NCI-H1105 (cell line): ENCODE measurements at places on chromosomes 5 and 9.

DNA sequence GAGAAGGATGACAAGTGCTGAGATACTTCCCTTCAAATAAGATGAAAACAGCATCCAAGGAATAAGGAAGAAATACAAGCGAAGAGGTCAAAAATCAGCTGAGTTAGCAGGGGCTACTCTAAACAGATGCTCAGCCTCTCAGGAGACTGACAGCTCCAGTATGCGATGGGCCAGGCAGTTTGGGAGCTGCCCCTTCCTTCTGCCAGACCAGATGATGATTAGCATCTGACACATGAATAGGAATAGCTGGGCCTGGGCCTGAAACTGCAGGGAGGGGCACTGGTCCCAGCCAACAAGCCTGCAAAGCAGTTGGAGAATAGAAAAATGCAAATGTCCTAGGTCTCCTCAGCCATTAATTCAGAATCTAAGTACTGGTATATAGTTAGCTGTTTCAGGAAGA, 13.1 kb upstream of the MAP3K1 start:
- DNase-seq: no peak

DNA sequence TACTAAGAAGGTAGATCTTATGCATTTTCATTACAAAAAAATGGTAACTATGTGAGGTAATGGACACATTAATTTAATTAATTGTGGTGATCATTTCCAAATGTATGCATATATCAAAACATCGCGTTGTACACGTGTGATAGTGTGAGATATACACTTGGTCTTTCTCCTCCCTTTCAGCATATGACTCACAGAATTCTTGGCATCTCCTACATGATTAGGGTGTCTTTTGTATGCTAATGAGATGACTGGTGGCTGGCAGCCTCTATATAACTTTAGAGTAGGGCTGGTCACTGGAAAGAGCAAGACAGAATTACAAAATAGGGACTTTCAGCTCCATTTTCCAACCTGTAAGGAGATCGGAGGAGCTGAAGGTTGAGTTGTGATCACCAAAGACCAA, 1167.6 kb downstream of the CDH12 start:
- no peak for DNase-seq

DNA sequence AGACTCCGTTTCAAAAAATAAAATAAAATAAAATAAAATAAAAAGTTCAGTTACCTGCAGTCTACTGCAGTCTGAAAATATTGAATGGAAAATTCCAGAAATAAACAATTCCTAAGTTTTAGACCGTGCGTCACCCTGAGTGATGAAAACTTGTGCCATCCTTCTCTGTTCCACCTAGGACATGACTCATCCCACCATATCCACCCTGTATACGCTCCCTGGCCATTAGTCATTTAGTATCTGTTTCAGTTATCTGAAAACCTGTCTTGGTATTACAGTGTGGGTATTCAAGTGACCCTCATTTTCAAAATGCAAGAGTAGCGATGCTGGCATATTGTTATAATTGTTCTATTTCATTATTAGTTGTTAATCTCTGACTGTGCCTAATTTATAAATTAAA, 51.8 kb upstream of the TEX48 start:
- DNase-seq: no peak

DNA sequence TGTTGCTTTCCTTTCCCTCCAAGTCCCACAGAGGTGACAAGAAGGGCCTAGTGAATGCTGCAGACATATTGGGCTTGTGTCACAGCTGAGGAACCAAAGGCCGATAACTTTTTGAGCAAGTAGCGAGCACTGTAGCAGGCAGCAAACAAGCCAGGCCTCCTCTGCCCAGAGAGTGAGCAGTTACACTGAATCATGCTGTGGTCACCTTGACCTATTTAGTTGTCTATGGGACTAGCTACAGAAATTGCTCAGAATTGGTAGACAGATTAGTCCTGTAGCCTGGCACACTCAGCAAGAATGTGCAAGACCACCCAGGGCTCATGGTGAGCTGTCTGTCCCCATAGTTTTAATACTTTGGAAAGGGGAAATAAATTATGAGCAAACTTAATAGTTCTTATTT, 25.2 kb downstream of the ZCCHC9 start:
- DNase-seq: no peak

GRCh38 chr9:111412280-111412679, 71.9 kb downstream of the ECPAS start:
- DNase-seq: no peak

- no peak for DNase-seq
Measured at GRCh38 chr5:107196500-107197059, 474.2 kb downstream of the EFNA5 start.

DNA sequence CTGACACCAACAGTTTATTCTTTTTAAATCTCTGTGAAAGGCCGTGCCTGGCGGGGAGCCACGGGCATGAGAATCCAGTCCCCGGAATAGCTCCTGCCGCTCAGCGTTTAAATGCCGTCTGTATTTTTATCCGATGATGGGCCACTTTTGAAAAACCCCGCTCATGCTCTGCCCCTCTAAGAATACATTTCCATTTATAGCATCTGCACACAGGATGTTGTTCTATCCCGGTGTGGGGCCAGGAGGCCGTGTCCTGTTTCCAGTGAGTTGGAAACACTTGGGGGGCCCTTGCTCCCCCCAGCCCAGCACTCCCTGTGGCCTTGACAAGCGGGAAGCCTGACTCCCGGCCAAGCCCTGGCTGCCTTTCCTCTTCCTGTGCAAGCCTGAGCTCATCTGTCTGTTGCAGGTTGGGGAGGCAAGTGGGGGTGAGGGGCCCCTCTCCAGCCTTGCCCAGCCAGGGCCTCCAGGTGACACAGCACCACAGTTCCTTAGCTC, 39.0 kb downstream of the ERGIC1 start:
- no peak for DNase-seq
